Right lobe of liver (tissue), 6 donors: ENCODE measurements at places on chromosomes 4 and X. TPM values are rescaled to one million over a fixed set of nuclear protein-coding genes. Genes with fewer than 3 reads are reported as not detected.

DNA sequence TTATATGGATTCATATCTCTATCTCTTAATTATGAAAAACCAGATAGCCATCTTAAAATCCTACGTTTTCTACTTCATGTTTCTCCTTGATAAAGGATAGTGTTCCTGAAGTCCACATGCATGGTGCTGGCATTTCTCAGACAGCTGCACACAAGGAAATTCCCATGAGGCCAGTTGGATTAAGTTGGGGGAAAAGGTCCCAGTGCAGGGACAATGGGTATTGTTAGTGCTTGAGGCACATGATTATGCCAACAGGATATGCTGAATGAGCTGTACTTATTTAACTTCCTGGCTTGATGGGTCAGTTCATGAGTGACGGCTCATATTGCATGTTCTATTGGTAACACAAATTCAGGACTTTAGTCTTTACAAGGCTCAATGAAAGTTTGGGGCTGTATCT lies 913.9 kb upstream of the NDST4 start:
- DNase-seq, result no peak

GRCh38 chr4:185424905-185425646 lies 688 bp downstream of the UFSP2 start:
- DNase-seq, result no peak

DNA sequence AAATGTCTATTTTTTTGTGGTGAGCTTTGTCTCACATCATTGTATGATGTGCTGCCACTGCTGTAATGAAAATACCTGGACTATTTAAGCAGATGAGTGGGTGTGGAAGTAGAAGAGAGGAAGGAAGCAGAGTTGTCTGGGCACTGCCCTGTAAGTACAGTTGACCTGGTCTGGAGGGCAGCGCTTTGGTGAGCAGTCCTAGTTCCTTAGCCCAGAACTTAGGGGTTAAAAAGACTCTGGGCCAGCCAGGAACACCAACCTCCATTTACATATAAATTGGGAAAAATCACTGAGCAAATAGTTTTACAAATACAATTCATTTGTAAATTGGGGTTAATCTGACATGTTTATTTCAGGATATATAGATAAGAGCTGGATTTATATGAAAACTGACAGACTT lies 347.1 kb upstream of the FAT1 start:
- no peak for DNase-seq

GRCh38 chr4:113221990-113222389 lies 172.5 kb downstream of the ANK2 start:
- no peak for DNase-seq

DNA sequence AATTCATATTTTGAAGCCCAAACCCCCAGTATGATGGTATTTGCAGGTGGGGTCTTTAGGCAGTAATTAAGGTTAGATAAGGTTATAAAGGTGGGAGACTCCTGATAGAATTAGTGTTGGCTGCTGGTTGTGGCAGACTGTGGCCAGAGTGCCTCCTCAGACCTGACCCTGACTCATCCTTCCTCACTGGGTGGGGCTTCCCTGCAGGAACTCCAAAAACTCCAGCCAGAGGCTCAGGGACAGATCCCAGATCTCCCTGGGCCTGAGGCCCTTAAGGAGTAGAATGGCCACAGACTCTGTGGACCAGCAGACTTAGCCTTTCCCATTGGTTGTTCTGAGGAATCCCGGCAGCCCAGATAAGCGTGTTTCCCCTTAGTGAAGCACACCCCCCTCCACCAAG lies 463.0 kb upstream of the CPEB2 start:
- no peak for DNase-seq

DNA sequence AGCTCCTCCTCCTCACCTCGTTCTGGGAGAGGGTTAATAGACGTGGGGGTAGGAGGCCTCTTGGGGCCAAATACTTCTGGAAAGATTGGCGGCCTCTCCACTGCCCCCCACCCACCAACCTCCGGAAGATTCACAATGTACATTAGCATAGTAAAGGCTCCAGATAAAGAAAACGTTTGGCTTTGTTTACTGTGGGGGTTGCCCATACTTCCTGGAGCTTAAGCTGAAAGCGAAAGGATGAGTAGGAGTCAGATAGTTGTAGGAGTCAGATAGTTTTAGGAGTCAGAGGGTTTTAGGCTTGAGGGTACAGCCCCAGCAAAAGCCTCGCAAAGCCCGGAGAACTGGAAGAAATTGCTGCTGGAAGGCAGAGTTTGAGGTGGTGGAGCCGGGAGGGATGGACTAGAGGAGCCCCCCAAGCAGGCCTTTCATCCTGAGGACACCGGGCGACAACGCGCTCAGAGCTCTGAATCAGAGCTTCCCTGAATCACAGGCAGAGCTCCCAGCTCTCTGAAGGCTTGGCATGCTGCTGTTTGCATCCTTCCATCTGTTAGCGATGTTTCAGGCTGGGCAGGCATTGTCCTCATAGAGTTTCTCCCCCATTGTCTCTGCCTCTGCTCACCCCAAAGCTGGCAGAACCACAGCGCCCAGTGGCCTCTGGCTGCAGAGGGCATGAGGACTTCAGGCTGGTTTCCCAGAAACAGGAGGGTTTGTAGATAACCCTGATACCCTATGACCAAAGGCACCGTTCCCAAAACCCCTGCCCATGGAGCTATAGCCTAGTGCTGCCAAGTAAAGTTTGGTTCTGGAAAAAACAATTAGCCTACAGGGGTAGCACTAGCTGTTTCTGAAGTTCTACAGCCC lies 280.7 kb downstream of the BCOR start:
- peak; percentile 77 for DNase-seq

DNA sequence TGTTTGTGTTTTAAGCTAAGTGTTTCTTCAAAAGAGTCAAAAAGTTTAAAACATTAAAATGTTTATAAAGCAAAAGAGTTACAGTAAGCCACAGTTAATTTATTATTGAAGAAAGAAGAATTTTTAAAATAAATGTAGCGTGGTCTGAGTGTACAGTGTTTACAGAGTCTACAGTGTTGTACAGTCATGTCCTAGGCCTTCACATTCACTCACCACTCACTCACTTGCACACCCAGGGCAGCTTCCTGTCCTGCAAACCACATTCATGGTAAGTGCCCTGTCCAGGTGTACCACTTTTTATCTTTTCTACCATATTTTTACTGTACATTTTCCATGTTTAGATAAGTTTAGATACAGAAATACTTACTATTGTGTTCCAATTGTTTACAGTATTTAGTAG lies 239.7 kb upstream of the AGA start:
- DNase-seq, result no peak

DNA sequence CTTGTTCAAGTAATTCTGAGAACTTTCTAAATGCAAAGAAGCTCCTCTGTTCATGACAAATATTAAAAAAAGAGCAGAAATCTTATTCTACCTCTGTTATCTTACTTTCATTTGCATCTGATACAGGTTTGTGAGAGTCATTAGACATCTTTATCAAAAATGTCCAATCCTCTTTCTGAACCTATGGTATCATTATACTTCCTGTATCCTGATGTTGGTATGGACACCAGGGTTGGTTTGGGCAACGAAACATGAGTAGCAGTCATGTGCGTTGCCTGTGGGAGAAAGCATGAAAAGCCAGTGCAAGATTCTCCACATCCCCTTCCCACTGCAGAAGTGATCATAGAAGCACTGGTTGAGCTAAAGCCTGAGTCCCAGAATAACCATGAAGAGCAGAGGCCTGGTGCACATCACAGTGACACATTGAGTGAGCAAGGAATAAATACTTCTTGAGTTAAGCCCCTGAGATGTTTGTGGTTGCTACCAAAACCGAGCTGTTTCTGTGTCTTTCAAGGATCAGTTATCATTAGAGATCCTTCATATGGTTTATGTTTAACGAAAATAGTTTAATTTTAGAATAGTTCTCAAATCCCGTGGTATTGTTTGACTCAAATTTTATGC lies 197.2 kb downstream of the BANK1 start:
- no peak for DNase-seq

DNA sequence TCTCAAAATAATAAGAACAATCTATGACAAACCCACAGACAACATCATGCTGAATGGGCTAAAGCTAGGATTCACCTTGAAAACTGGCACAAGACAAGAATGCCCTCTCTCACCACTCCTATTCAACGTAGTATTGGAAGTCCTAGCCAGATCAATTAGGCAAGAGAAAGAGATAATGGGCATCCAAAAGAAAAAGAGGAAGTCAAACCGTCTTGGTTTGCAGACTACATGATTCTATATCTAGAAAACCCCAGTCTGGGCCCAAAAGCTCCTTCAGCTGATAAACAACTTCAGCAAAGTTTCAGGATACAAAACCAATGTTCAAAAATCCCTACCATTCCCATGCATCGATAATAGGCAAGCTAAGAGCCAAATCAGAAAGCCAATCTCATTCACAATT lies 59.0 kb downstream of the CHM start:
- DNase-seq, result no peak

GRCh38 chr4:78079726-78080430 lies 22.8 kb downstream of the FRAS1 start:
- DNase-seq, result no peak

Gene DMP1
- not detected for total RNA-seq

Gene PNMA5
- total RNA-seq, result not detected

Gene RRAGB
- 4.7 TPM for total RNA-seq
